NCI-H510A treated with DMSO at 0.1 percent for 48 hours (cell line): ENCODE measurements at places on chromosomes 2 and 18.

- DNase-seq = no peak
Observed at GRCh38 chr2:27507293-27507692, 10.7 kb downstream of the GCKR start.

GRCh38 chr18:43141208-43141607, 25.7 kb upstream of the RIT2 start:
- no peak for DNase-seq

DNA sequence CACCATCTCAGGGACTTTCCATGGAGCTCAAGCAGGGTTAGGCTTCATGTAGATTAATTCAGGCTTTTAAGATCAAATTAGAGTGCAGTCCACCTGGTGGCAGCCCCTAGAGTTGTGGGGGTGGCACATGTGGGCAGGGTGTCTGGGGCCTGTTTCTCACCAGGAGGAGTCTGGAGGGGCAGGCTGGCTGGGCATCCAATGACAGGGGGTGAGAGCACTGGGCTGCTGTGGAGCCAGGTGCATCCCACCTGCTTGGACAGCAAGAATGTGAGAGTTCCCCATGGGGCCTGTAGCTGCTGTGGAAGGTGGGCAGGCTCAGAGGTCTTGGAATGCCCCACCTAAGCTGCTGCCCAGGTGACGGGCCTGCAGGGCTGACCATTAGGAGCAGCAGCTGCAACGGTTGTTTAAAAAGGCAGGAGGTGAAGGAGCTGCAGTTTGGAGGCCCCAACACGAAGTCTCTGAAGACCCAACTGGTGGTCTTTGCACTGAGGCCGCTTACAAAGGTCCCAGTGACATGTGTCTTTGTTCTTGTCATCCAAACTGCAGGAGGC, 686.3 kb upstream of the HS6ST1 start:
- no peak for DNase-seq

GRCh38 chr2:15532996-15533395, 28.1 kb downstream of the NBAS start:
- no peak for DNase-seq

DNA sequence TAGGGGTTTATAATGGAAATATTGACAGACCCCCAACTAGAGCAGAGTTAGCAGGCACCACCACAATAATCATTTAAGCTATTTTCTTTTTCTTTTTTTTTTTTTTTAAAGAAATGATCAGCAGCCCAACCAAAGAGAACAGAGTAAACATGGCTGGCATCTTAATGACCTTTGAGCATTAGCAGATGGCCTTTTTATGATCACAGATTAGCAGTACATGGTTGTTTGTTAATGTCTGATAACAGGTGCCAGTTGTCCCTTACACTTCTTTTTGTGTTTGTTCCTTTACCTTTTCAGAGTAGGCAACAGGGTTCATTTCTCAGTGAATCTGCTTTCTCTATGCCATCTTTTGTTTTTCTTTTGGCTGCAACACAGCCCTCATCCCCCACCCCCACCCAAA, 747.0 kb downstream of the BCL11A start:
- DNase-seq = peak; percentile 67

DNA sequence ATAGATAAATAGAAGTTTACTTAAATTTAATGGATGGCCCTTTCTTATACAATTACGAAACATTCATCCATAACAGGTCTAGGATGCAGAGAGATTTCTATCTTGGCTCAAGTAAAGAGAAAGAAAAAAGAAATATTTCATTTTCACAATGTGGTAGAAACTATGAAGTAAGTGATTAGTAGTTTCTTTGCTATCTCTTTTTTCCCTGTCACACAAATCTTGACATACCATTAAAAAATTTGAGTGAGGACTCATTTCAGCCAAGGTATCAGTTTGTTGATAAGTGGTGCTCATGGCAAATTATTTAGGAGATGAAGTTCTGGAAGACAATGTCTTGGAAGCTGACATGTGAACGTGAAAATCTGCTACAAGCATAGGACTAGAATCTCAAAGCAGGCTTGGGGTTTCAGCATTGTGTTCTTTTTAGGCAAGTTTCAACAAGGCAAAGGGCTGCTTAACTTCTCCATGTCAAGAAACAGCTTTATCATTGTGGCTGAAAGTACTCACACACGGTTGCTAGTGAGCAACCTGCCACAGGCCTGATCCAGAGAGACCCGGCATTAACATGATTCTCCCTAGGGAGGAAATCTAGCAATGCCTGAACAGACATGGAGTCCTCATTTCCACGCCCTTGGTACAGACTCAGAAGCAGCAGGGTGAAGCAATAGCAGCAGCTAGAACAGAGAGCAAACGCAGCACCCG, 414.6 kb downstream of the DLGAP1 start:
- no peak for DNase-seq

DNA sequence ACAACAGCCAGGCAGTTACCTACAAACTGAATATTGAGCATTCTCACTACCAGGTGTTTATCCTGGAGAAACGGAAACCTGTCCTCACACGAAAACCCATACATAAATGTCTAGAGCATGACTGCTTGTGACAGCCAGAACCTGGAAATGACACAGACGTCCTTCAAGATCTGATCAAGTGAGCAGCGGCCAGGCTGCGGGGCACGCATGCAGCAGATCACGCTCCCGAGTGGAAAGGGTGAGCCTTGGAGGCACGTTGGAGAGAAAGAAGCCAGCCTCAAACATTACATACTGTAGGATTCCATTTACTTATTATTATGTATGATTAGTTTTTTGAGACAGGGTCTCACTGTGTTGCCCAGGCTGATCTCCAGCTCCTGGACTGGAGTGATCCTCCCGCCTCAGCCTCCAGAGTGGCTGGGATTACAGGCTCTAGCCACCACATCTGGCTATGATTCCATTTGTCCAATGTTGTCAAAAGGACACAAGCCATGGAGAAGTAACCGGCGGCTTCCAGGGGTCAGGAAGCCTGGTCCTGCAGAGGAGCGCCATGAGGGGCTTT, 22.9 kb upstream of the STK25 start:
- no peak for DNase-seq

DNA sequence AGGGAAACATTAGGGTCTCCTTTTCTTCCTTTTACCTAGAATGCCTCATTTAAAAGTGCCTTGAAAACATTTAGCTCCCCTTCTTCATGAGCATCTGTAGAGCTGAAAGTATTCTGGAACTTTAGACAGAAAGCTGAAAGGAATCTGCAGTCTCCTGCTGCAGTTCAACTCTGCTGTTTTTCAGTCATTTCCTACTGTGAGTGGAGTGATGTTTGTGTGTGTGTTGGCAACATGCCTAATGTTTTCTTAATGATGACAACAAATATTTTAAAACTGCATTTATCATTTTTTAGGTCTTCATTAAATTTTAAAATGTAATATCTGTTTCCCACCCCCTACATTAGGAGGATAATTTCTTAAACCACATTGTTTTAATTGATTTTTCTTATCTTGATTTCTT, 66.6 kb downstream of the TWSG1 start:
- DNase-seq = no peak

DNA sequence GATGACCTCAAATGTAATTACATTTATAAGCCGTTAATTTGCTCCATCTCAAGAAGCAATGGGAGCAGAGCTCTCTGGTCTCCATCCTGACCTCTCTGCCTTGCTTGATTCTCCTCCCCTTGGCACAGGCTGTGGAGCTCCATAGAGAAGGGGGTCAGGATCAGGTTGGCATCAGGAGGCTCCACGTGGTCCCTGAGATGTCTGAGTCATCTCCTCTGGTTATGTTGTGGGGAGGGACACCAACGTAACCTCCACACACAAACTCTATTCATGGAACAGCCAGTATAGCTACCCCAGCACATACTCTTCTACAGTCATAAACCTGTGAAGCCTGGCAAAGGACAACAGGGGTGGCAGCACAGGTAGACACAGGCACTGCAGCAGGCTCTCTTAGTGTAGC, 29.0 kb downstream of the TRABD2A start:
- no peak for DNase-seq
